ENCODE measurements at places on chromosomes 3 and 15. TPM values are rescaled to one million over a fixed set of nuclear protein-coding genes. Genes with fewer than 3 reads are reported as not detected.

DNA sequence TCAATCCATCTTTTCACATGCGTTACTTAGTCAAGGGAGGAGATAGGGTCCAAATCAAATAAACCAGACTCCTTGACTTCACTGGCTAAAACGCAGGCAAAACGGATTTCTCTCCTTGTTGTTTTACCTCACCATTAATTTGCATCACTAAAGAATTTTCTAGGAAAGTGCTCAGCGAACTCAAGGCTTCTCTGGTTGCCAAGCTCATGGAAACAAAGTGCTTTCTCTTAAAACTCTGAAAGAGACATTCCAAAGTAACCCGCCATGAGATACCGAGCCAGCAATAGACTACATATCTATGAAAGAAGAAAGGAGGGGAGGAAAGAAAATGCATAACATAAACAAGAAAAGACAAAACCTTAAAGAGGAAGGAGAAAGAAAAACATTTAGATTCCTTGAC is 211.7 kb upstream of the WNT5A start:
- no peak for DNase-seq

DNA sequence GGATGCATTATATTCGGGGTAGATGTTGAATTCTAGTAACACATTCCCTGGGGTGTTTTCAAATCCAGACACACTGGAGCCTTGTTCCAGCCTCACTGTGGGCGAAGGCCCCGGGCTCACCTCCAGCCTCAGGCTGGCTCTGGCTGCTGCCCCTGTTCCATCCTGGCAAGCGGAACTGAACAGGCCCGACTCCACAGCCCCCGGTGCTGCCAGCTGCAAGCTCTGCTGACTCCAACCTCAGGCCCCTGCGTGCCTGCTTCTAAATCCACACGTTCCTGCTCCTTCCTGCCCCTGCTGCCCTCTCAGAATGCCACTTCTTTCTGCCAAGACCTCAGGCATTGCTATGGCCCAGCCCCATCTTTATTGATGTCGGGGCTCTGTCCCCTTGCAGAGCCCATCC is 90.6 kb downstream of the LIPC start:
- no peak for DNase-seq

GRCh38 chr3:136036306-136036705 is 70.8 kb downstream of the PPP2R3A start:
- DNase-seq: no peak

DNA sequence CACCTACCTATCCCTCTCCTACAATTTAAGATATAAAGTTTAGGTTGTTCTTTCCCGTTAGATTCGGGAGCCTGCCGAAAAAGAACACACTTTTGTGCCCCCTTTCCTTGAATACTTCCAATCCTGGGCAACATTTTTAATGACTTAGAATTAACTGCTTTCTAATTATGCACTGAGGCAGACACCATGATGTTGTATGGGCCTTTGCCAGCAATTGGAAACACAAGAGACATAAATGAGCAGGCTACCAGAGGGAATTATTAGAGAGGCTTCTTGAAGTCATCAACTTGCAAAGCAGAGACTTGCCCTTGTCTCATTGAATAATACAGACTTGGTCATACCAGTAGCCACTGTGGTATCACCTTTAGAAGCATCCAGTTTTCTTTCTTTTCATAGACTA is 96.8 kb downstream of the CDIN1 start:
- DNase-seq: no peak

DNA sequence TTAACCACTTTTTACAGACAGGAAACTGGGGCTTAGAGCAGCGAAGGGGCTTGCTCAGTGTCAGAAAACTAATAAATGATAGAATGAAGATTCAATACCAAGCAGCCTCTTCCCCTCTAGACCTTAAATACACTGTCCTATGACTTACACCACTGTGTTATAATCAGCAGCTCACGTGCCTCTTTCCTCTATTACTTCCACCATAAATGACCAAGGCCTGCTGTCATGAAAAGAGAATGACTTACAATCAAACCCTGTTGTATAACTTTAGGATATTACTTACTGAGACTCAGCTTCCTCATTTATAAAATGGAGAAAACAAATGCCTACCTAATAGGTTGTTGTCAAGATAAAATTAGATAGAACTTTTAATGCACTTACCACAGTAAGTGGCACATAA is 11.6 kb downstream of the FMN1 start:
- no peak for DNase-seq

GRCh38 chr3:146159037-146159436 is 1.9 kb downstream of the PLOD2 start:
- no peak for DNase-seq

DNA sequence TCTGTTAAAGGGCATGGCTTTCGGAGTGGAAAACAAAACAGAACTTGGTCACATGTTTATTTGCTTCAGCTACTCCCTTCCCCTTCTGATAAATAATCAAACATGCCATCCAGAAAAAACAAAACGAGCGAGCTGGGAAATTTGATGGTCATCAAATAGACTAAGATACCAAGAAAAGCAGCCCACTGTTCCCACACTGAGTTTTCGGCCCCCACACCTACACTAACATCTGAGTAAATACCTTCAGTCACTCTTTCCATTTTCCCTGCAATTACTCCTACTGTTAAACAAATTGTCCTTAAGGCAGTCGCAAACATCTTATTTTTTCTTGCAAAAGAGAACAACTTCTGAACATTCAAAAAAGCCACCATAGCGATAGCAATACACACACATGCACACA is 454.6 kb downstream of the FOXP1 start:
- no peak for DNase-seq

DNA sequence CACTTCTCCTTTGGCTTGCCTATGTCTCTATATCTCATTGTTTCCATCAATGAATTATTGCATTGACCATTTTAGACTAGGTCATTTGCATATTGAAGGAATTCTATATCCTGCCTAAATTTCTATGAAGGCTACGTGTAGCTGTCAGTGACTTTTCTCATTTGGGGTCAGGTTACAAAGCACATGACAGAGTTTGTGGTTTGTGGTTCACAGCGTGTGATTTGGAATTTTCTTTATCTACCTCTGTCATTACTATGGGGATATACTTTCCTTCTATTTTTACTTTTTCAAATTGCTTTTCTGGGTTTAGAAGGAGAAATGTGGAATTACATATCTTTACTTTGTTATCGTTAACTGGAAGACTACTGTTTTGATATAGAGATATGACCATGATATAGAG is 317.3 kb upstream of the CFAP20DC start:
- DNase-seq: no peak

GRCh38 chr3:183185696-183186095 is 23.2 kb upstream of the LAMP3 start:
- DNase-seq: no peak

DNA sequence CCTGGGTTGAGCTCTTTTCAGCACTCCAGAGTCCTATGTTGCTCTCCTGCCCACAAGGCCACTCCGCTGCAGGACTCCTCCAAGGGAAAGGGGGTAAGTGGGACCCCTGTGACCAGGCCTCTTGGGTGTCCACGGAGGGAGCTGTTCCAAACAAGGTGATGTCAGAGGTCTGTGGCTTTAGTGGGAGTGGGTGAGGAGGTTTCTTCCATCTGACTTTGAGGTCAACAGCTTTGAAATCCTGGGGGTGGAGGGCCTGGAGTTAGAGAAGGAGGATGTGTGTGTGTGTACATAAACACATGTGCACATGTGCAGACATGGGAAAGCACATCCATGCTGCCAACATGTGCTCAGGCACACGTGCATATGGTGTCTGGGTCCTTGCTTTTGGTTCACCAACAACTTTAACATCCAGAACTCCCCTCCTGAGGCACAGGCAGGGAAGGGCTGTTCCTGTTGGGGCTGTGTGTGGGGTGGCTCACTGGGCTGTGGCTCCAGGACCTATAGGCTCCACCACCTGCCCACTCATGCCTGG is 51.4 kb upstream of the TMEM115 start:
- DNase-seq: no peak

- no peak for DNase-seq
These were observed 29.0 kb downstream of the AQP9 start for GRCh38 chr15:58167095-58167691.

GRCh38 chr3:69282181-69282580 is 103.7 kb downstream of the FRMD4B start:
- DNase-seq: no peak

- DNase-seq: no peak
These were observed 78.4 kb upstream of the LIMD1 start for GRCh38 chr3:45515999-45516725.

DNA sequence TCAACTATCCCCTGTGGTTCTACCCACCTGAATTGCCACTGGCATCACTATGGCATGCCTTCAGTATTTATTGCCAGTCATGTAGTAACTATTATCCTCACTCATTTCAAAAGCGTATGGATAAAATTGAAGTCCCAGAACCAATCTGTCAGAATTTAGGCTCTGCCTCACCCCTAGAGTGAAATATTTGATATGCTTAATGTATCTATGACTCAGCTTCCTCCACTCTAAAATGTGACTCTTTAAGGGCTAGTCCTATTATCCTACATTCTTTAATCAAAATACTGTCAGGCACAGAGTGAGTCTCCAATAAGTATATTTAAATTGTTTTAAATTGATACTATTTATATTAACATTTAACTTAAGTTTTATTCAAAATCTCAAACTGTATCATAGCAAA is 27.6 kb downstream of the ARPP21 start:
- no peak for DNase-seq

DNA sequence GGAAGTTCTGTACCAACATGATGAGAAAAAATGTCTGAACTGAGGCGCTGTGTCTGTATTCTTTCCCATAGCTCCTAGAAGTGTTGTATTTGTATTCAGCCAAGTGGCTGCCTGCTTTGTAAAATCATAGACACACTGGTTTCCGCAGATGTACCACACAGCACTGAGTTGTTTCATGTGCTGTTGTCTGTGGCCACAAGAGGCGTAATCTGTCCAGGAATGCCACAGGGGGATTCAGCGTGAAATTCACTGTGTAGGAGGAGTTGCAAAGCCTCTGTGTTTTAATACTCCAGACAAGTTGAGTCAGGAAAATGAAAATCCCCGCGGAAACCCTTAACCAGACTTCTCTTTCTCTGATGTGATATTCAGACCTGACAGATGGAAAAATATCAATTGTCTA is 462.2 kb downstream of the NSUN3 start:
- DNase-seq: peak; percentile 41

DNA sequence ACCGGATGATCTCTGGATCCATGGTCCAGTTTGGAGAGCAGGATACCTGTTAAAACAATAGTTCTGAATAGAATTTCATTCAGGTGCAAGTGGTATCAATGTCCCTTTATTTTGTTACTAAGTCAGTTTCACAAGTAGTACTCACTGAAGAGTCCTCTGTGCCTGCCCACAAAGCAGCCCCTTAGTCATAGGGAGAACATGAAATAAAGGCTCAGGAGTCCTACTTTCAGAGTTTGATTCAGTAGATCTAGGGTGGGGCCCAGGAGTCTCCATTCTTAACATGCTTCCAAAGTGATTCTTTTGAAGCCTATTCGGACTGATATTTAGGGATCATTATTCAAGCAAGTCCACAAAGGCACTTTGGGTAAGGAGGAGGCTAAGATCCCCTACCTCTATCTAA is 79.8 kb upstream of the ACKR4 start:
- DNase-seq: no peak

ZMYND10 gene
- 3.0 TPM for total RNA-seq

CKMT1B gene
- 0.11 TPM for total RNA-seq

GPR62 gene
- total RNA-seq: 0.40 TPM

ERC2 gene
- total RNA-seq: 6.0 TPM

CD276 gene
- 22.5 TPM for total RNA-seq

NOX5 gene
- total RNA-seq: 0.20 TPM
